HT-29 (cell line): ENCODE measurements at places on chromosomes 13 and 19. TPM values are rescaled to one million over a fixed set of nuclear protein-coding genes. Genes with fewer than 3 reads are reported as not detected.

Gene RNF17
- total RNA-seq: not detected in 2 replicates

Gene PSPN
- 0.28 and 0.47 TPM in 2 replicates for total RNA-seq

Gene PPP1R37
- total RNA-seq: 108 and 128 TPM in 2 replicates

Gene NANOS3
- total RNA-seq: not detected in 2 replicates

Gene PNMA8B
- total RNA-seq: not detected in 2 replicates

Gene DCT
- not detected in 2 replicates for total RNA-seq

Gene EPSTI1
- total RNA-seq: 3.5 and 5.1 TPM in 2 replicates

DNA sequence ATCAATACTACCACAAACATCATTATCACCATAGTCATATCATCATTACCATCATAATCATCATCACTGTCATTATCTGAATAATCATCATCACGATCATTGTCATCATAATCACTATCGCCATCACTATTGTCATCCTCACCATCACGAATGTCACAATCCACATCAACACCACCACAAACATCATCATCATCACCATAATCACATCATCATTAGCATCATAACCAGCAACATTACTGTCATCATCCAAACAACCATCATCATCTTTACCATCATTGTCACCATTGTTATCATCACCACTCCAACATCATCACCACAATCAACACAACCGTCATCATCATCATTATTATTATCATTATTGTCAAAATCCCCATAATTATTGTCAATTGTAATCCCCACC, 61.2 kb downstream of the MBD3L1 start:
- DNase-seq: no peak

- no peak for DNase-seq
These were observed 1379.0 kb upstream of the MIR17HG start for GRCh38 chr13:89968470-89968869.

- DNase-seq: peak; percentile 40
These were observed 32.6 kb downstream of the RUBCNL start for GRCh38 chr13:46354156-46355087.

GRCh38 chr19:48509467-48510194, 2.0 kb downstream of the LMTK3 start:
- DNase-seq: no peak

DNA sequence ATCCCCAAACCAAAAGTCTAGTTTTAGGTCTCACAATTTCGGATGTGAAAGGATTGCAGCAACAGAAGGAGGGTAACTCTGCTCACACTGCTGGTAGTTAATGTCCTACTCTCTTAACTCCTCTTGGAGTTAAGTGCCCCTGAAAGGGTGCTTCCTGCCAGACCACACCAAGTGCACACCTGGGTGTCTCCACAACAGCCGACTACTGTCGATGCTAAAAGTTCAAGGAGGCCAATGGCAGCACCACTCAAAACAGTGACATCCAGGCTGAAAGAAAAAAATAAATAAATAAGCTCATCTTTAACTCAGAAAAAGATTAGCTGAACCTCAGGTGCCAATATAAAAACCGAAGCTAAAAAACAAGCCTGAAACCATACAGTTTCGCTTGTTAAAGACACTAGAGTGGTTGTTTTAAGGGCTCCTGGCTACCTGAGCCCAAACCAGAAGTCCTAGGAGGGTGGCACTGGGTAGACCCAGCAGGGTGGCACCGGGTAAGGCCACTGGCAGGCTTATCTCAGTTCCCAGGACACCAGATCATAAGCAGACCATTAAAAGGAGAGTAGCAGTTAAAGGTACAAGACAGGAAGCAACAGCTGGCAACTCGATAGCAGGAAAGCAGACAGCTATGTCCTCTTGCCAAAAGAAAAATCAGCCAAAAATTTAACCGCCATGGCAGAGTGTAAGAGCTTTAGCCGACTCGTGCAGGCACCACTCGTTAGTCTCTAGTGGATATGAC, 39.3 kb downstream of the BRD4 start:
- no peak for DNase-seq

- no peak for DNase-seq
These were observed 79.6 kb downstream of the TEX26 start for GRCh38 chr13:31011901-31012654.

GRCh38 chr13:37072024-37072423, 12.5 kb upstream of the SUPT20H start:
- DNase-seq: no peak

- peak; percentile 92 for DNase-seq
These were observed at the start of gene ZNF579 for GRCh38 chr19:55580628-55581144. Gene ZNF579, minus strand, starts transcription at chr19:55580848. Its CDS starts 1,209 bp downstream, at chr19:55579639.

DNA sequence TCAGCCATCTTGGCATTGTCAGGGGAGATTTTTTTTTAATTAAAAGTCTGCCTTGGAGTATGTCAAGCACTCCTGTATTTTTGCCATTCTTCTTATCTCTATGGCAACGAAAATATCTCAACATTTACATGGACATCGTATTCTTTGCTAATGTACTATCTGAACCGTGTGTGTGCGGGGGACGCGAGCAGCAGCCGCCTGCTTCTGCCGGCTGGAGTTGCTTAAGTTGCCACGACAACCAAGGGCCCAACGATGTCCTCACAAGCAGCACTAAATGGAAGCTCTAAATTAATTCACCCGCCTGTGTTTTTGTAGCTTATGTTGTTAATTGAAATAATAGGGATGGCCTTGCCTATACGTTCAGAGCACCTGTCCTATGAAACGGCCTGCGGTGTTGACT, 309.5 kb downstream of the TEX29 start:
- DNase-seq: no peak

- DNase-seq: no peak
These were observed 550.1 kb downstream of the TBC1D4 start for GRCh38 chr13:74931698-74932433.

- DNase-seq: no peak
These were observed 219.4 kb downstream of the KLF5 start for GRCh38 chr13:73278186-73278585.

DNA sequence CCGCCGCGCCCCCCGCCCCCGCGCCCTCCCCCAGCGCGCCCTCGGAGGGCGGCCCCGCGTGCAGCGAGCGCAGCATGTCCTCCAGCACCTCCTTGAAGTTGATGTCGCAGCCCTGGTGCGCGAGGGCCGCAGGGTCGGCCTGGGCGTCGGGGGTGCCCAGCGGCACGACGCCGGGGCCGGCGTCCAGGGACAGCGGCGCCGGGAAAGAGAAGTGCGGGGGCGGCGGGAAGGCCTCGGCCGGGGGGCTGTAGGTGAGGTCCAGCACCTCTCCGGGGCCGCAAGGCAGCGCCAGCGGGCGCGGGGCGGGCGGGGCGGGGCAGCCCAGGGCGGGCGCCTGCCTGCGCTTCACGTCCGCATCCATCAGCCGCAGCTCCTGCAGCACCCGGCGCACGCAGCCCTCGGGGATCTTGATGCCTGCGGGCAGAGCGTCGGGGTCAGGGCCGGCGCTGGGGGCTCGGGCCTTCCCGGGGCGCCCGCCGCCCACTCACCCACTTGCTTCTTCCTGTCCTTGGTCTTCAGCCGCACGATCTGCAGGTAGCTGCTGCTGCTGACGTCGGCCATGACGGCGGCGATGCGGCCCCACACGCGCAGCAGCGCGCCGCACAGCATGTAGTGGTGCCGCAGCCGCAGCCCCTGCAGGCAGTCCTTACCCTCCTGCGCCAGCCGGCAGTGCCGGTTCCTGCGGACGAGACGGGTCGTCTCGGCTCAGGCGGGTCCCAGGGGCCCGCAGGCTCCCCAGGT, 4.7 kb downstream of the GPX4 start:
- no peak for DNase-seq

GRCh38 chr13:101523154-101524131, 71.0 kb downstream of the ITGBL1 start:
- no peak for DNase-seq

DNA sequence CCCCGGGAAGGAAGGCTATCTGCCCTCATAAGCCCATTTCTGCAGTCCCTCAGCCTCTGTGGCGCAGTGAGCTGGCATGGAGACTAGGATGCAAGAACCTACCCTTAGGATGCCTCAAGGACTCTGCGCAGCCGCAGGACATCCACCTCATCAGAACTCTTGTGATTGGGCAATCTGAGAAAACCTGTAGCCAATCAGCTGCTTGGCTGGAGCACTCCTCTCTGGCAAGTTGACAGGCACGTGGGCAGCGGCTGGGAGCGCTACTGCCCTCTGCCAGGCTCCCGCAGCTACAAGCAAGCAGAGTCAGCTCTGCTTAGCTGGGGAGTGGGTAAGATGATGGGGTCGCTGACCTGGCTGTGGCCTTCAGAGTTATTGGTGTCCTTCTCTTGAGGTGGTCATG, 1.5 kb upstream of the ECSIT start:
- DNase-seq: peak; percentile 72

- no peak for DNase-seq
These were observed 1.8 kb upstream of the INSR start for GRCh38 chr19:7295912-7296536.

DNA sequence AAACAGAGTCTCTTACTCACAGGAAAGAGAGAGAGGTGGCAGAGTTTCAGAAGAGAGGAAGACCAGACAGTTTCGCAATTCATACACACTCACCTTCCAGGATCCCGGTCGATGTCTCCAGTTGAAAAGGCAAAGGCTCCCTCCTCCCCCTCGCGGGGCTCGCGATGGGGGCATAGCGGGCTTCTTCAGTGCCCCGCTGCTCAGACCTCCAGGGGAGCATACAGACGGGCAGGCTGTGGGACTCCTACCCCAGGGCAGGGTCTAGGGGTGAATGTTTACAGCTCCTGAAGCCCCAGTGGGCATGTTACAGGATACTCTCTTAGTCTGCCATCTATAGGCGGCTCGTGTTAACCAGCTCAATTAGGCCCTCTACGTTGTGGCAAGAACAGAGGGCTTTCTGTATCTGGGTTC, 139.2 kb downstream of the SLITRK5 start:
- no peak for DNase-seq
